ENCODE measurements at places on chromosomes 12 and 14. TPM values are rescaled to one million over a fixed set of nuclear protein-coding genes. Genes with fewer than 3 reads are reported as not detected.

The DDIT3 gene
- total RNA-seq: 10.9 TPM

GRCh38 chr14:93299866-93300265 is 33.0 kb downstream of the BTBD7 start:
- DNase-seq: no peak

The METTL25 gene
- 7.3 TPM for total RNA-seq

DNA sequence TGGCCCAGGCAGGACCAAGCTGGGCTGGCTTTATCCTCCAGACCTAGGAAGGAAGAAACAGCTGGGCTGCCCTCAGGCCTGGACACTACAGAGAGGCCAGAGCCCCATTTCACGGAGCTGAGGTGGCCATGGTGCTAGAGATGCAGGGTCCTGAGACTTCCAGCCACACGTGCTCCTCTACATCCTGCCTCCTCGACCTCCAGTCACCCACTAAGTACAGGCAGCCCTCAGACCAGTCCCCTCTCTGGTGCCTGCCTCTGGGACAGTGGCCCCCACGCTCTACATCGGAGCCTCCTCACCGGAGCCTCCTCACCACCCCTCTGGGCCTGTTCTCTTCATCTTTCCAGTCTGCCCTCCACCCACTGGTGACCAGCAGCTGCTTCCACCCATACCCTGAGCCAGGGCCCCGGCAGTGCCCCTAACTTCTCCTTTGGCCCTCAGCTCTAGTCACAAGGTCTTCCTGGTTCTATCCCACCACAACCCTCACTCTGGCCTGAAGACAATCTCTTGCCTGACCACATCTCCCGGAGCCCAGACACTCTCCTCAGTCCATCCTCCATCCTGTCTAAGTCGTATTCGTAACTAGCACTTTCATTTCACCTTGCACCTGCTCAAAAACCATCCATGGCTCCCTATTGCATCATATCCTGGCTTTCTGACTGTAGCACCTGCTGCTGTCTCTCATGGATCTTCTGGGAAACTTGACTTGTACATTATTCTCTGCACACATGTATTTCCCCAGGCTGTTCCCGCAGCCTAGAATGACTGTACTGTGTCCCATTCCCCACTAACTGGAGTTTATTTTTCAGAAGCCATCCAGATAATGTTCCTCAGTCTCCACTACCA is 43.9 kb downstream of the DIO3 start:
- no peak for DNase-seq

GRCh38 chr12:118334241-118334640 is 38.5 kb downstream of the TAOK3 start:
- DNase-seq: no peak

- DNase-seq: no peak
Measured at GRCh38 chr12:96338852-96339471, 61.3 kb downstream of the CDK17 start.

DNA sequence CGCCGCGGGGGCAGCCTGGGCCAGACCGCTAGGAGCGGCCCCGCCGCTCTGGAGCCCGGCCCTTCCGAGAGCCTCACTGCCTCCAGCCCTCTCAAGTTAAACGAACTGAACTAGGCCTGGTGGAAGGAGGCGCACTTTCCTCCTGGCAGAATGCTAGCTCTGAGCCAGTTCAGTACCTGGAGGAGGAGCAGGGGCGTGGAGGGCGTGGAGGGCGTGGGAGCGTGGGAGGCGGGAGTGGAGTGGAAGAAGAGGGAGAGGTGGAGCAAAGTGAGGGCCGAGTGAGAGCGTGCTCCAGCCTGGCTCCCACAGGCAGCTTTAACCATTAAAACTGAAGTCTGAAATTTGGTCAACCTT is 5.3 kb downstream of the LTB4R start:
- DNase-seq: no peak

DNA sequence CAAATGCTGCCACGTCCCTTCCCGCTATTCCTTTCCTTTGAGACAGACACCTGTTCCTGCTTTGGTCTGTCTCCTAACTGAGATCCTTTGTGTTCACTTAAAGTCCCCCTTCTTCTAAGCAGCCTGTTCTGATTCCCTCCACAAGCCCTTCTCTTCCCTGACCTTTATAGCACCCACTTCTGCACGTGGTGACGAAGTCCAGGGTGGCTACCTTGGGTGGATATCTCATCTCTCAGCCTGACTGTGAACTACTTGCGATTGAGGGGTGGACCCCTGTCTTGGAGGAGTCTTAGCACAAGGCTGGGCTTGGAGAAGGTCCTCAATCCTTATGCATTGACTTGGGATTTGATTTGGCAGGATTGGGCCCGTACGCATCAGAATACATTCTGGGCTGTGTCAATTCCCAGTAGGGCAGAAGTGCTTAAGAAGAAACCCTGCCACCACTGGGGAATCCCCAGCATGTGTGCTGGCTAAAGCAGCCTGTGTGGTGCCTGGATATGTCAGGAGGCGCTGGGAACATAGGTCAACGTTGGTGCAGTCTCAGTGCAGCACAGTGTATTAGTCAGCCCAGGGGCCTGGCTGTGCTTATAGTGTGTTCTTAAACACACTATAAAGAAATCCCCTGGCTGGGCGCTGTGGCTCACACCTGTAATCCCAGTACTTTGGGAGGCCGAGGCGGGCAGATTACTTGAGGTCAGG is 23.6 kb downstream of the KRT80 start:
- no peak for DNase-seq

- DNase-seq: no peak
Measured at GRCh38 chr14:83133981-83134645, 1600.5 kb upstream of the SEL1L start.

The ANO2 gene
- total RNA-seq: not detected

- no peak for DNase-seq
Measured at GRCh38 chr12:117352206-117352605, 9.2 kb downstream of the NOS1 start.

GRCh38 chr12:41942354-41942753 is 202.3 kb downstream of the GXYLT1 start:
- no peak for DNase-seq

DNA sequence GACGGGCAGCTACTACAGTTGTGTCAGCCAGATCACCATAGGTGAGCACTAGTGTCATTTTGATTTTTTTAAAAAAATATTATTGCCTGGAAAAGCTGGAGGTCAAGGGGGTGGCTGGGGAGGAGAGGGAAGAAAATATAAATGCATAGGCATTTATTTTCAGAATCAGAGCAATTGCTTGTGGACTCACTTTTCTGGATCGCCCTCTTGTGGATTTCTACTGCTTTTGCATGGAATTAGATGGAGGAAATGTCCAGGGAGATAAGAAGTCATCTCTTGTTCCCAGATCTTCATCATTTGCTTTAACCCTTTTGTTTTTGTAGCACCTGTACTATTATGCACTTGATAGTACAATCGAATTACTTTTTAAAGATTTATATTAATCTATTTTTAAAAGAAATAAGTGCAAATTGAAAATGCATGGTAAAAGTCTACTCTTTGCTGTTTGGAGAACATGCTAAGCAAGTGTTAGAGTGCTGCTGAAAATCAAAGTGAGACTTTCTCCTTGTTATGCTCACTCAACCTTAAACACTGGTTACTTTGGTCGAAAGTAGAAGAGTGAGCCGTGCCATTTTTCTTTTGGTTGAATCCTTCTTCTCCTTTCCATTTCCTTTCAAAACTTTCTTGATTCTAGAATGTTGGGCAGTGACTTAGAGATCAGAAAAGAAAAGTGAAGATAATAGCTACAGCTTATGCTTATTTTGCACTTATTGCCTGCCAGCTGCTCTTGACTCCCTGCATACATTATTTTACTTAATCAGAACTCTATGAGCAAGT is 60.6 kb upstream of the ANO4 start:
- no peak for DNase-seq

DNA sequence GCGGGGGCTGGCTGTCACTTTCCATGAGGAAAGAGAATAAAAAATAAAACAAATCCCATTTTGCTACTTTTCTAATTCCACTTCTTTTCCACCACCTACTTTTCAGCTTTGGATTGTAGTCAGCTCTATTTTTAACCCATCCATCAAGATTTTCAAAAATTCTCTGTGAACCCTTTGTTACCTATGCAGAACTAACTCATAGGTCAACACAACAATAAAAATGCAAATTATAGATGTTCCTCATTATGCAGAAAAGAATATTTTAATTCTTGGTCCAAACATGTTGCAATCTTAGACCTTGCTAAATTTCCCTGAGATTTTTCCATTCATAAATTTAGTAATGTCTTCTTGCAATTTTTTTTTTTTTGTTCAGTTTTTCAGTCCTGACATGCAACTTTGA is 454.5 kb downstream of the ADAMTS20 start:
- DNase-seq: no peak

The FAM186B gene
- total RNA-seq: 0.37 TPM

The KLHDC1 gene
- 0.96 TPM for total RNA-seq

GRCh38 chr14:71534506-71534905 is 397.7 kb upstream of the RGS6 start:
- no peak for DNase-seq

The VDR gene
- total RNA-seq: 312 TPM

- DNase-seq: no peak
Measured at GRCh38 chr14:51609251-51609954, 42.3 kb upstream of the FRMD6 start.

DNA sequence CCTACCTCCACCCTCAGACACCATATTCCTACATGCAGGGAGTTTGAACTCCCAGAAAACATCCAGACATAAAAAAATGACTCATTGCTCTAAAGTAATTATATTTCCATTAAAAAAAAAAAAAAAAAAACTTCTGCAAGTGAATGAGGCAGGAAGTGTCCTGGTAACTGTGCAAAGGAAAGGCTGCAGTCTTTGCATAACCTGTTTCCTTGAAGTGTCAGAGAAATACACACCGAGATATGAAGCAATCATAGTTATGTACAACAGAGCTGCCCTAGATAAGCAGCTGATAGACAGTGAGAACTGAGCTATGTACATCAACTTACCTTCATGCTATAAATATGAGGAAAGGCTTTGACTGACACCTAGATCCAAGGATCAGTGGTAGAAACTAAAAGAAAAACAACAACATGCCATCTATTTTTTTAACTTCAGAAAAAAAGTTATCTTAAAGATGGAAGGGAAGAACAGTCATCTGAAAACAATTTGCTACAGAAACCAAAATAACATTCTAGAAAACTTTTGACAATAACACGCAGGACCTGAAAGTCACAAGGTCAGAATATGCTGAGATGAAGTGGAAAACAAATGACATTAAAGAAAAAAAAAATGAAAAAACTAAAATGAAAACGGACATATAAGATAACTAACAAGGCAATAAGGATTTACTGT is 263.2 kb downstream of the SEC23A start:
- no peak for DNase-seq

The AQP2 gene
- not detected for total RNA-seq

DNA sequence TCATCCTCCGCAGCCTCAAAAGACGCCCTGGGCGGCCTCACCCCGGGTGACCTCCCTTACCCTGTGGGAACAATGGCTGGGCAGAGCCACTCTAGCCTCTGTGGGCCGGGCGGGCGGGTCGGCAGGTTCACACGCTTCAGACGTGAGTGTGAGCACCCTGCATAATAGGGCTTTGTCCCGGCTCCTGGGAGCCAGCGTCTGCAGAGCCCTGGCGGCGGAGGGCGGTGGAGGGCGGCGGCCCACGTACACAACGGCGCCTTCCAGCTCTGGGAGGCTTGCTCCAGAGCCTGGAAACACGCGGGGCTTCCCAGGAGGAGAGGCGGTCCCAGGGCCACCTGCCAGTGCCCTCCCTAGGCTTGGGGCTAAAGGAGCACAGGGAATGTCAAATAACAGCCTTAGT is 205.6 kb downstream of the BCL11B start:
- DNase-seq: no peak

DNA sequence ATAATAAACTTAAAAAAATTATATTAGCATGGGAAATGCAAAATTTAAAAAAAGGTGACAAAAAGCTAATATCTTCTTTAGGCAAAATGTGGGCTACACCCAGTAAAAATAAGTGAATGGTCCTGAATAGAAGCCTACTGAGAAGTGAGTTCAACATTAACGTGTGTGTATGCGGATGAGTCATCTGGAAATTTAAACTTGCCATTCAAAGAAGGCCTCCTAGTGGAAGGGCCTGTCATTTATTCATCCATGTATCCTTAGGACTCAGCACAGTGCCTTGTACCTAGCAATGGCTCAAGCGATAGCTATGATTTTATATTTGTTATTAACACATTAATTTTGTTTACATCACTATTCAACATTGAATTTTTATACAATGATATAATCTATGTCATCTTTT is 226.2 kb downstream of the NUBPL start:
- no peak for DNase-seq

- DNase-seq: no peak
Measured at GRCh38 chr12:78519422-78519821, 345.2 kb upstream of the SYT1 start.

DNA sequence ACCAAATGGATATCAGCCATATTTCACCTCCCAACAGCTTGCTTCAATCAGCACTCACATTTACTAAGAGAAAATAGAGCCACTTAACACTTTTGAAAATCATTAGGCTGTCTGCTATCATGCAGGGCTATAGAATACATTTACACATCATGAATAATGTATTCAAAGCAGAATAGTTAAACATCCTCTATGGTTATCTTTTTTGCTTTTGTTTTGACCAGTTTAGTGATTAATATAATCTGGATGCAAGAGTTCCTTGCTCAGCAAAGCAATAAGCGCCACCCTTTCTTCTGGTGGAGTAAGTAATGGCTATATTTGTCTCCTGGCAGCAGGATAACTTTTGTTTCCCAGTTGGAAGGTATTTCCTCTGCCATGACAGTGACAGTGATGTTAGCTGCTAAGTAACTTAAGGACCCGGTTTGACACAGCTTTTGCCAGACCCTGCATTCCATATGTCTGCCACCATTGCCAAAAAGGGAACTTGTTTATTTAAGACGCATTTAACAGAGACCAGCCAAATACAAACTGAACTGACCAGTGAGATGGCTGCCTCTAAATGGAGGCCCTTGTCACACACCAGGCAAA is 70.3 kb upstream of the NR2C1 start:
- no peak for DNase-seq

All from activated T-helper 2 cell treated with anti-CD3 and anti-CD28 coated beads, Interferon-gamma antibody, Interleukin-2, Interleukin-4, amounts not matched to agents 10 μg/mL and 5 μg/mL and 100 μg/mL, durations not matched to agents 14 hours and 24 hours and 36 hours (primary cell).